Suprapubic skin (tissue), 4 donors: ENCODE measurements at places on chromosomes 2 and 18. TPM values are rescaled to one million over a fixed set of nuclear protein-coding genes. Genes with fewer than 3 reads are reported as not detected.

CHN1 gene
- 4.8 TPM for total RNA-seq

SPP2 gene
- total RNA-seq, result not detected

MOGAT1 gene
- total RNA-seq, result not detected

WIPF1 gene
- 9.5 TPM for total RNA-seq

HRH4 gene
- total RNA-seq, result not detected

FZD7 gene
- total RNA-seq, result 27.2 TPM

- DNase-seq, result no peak
Measured at GRCh38 chr2:27029051-27029450, 3.7 kb upstream of the TMEM214 start.

DNA sequence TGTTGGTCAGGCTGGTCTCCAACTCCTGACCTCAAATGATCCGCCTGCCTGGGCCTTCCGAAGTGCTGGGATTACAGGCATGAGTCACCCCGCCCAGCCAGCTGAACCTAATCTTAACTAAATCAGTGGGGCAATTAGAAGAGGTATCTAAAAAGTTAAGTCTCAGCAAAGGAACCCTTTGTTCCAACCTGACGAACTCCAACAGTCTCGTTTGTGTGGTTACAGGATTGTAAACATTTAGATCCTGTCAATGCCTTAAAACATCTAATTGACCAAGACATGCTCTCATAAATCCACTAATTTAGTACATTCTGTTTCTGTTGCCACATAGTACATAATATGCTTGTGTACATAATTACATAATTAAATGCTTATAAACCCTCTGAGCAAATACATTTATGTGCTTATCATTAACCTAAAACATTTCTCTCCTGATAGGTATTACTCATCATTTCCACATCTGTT, 31.1 kb upstream of the STK39 start:
- DNase-seq, result no peak

DNA sequence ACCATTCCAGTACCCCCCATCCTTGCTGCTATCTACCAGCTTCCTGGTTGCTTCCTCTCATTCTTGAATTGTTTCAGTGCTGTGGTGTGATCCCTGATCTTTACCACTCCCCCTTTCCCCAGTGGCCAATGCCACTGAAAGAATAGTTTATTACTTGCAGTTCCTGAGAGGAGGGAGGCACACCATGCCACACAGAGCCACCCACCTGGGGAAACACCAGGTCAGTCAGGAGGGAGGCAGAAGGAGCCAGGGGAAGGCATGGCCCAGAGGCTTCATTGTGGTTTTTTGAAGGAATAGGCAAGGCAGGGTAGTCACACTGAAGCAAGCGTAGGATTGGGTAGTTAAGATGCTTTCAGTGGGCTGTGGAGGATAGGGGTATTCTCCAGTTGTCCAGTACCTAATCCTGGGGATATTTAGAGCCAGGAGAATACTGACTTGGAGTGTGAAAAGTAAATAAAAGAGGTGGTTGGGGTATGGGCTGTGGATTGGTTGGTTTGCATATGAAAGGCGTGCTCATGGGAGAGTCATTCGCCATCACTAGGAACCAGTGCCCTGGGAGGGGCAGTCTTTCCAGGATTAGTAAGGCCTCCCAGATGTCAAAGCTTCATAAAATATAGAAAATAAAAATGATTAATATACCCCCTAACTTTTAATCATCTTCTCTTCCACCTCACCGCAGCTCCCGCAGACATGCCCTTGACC, 6.7 kb upstream of the TMEM177 start:
- no peak for DNase-seq

DNA sequence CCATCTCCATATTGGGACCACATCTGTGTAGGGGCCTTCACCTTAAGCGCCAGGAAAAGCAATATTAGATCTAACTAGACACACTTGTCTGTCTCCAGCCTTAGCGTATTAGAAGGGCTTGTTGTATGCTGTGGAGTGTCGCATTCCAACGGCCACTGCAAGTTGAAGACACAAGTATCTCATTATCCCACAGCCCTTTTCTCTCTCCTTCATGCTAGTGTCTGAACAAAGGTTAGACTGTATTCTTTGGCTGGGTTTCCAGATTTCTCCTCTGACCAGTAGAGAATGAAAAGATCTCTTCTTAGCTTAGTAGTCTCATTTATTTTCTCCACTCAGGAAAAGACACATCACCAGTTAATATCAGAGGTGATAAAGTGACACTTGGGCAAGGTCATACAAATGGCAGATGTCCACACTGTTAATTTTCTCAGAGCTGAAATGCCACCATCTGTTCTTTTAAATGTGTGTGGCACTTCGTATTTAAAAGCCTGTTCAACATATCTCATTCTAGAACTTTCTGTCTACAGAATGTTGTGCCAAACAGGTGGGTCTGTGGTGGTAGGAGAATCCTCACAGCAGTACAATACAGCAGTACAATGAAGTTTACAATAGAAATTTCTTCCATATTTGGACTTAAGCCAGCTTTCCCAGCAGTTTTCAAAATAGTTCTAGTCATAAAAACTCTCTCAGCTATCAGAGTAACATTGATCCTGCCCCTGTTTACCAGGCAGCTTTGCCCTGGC, 94.0 kb upstream of the ITGA6 start:
- DNase-seq, result no peak

DNA sequence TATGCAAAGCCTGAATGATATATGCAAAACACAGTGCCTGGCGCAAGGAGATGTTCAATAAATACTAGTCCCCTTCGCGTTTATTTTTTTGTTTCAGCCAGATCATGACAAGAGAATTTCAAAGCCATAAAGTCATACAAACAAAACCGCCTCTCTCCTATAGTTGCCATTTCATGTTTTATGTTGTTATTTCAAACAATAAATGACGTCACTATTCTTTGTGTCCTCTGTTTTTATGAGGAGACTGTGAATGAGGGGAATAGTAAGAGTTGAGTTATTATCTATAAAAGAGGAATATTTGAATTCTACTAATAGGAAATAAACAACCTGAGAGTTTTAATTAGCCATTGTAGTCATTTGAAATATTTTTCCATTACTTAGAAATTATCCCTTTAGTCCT, 464.5 kb downstream of the THSD7B start:
- DNase-seq, result no peak

DNA sequence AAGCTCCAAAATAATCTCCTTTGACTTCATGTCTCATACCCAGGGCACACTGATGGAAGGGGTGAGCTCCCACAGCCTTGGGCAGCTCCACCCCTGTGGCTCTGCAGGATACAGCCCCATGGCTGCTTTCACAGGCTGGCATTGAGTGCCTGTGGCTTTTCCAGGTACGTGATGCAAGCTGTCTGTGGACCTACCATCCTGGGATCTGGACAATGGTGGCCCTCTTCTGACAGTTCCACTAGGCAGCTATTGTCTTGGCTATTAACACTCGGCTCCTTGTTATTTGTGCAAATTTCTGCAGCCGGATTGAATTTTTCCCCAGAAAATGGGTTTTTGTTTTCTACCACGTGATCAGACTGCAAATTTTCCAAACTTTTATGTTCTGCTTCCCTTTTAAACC, 634.2 kb downstream of the TSN start:
- no peak for DNase-seq

DNA sequence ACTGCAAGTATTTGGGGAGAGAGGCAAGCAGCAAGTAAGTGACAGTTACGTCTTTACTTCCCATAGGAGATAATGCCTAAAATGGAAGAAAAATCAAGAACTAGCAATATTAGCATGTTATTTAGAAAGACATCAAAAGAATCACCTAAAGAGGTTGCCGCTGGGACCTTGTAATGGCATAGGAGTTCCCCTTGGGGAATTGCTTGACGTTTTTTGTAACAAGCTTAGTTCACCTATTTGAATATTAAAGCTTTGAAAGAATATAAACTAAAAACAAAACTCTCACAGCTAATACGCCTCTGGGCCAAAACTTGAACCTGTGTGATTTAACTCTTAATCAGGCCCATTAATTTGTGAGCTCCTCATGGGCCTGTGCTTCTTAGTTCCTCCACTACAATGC, 89.0 kb downstream of the AAK1 start:
- DNase-seq, result no peak

- no peak for DNase-seq
Measured at GRCh38 chr2:24832073-24832461, 38.8 kb downstream of the CENPO start.

DNA sequence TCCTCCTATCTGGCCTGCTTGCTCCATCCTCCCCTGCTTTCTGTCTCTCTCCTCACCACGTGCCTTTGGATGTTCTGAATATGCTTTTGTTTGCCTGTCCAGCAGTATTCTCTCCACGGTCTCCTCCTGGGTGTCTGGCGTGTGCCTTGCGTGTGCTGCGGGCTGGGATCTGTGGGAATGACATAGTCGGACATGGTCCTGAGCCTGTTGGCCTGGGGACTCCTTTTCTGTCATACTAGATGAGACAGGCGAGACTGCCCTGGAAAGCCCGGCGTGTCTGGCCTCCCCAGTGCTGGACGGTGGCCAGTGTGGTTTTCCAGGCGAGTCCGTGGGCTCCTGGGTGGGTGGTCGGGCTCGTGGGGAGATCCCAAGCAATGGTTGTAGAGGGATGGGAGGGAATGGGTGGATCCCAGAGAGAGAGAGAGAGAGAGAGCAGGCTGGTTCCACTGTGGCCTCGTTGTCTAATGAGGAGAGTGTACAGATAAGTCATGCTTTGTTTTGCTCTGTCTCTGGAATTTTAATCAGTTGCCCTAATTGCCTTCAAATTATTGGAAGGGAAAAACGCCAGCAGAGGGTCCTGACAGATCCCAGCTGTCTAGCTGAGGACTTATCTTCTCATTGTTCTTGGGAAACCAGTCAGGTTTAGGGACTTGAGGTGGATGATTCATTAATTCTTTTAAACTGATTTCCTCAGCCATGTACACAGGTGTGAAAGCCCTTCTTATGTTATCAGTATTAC, 58.3 kb downstream of the HPCAL1 start:
- no peak for DNase-seq

- peak; percentile 33 for DNase-seq
Measured at GRCh38 chr2:10226038-10226724, 76.5 kb upstream of the HPCAL1 start.

GRCh38 chr2:86747711-86748639, 27.9 kb downstream of the RMND5A start:
- no peak for DNase-seq

- DNase-seq, result no peak
Measured at GRCh38 chr2:160952464-160953254, 207.6 kb upstream of the TANK start.

DNA sequence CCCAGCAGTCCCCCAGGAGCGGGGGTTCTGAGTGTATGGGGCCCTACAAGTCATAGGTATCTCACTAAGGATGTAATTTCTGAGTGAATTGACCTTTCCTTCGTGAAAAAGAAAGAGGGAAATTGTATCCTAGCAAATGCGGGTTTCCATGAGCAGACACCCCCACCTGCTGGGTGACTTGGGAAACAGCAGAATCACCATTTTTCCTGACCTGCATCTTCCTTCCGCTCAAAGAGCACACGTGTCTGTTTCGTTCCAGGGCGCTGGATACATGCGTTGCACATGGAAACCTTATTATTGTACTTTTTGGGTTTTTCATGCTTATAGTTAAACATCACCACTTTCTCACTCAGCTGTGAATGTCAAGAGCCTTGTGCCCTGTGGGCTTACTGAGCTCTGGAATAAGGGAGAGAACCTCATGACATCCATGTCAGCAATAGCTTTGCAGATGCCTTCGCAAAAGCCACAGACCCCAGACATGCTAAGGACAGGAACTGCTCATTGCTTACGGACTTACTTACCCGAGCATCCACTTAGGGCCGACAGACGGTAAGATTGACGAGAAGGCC, 132.8 kb downstream of the TPO start:
- no peak for DNase-seq

DNA sequence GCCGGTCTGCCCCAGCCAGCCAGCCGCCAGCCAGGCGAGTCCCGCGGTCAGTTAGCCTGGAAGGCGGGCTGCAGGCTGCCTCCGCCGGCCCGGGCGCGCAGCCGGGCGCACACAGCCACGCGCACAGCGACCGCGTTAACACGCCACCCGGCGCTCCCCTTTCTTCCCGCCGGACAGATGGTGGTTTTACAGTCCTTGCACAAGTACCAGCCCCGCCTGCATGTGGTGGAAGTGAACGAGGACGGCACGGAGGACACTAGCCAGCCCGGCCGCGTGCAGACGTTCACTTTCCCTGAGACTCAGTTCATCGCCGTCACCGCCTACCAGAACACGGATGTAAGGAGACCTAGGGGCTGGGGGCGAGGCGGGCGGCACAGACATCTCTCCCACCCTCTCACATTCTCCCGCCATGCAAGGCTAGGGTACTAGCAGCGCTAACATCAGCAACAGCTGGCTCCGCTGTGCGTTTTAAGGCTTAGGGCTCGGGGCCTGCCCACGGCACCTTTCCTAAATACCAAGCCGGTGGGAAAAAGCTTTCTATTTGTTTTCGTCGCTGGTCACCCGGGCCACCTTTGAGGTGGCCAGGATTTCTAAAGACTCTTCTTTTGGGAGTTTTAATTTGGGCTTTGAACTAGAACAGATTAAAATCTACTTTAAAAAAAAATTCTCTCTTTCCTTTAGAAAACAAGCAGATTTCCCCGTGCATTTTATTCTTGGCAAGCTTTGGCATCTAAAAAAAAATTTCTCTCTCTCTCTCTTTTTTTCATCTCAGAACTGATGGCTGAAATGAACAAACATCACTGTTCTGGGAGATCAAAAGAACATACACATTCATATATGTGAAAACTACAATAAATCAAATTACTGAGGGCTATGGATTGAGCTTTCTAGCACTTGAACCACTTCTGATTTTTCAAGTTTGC, 2.9 kb downstream of the TBR1 start:
- DNase-seq, result no peak

DNA sequence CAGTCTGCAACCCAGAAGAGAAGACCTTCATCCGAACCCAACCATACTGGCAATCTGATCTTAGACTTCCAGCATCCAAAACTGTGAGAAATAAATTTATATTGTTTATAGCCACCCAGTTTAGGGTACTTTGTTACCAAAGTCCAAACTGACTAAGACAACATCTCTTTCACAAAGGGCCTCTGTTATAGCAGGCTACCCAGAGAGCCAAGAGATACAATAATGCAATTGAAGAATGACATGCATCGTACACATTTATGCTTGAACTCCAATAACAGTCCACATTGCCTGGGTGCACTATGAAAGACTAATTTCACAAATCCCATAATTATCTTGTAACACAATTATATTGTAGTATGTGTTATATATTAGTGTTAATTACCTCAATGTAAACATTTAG, 39.1 kb upstream of the ANKRD44 start:
- DNase-seq, result no peak

DNA sequence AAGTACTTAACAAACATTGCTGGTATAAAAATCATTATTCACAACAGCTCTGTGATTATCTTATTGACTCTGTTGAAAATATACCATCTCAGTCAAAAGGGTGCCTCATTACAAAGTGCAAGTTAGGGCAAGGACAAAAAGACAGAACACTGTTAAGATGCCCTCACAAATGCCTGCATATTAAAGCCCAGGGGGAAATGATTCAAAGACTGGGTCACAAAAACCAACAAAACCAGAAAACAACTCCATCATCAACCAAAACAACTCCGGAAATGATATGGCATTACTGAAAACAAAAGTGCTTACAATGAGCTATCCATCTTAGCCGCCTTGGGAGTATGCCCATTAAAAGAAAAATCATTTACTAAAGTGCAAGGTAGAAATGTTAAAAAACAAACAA, 9.9 kb downstream of the PLA2R1 start:
- no peak for DNase-seq

GRCh38 chr18:57539702-57540101, 46.8 kb downstream of the FECH start:
- DNase-seq, result no peak

- DNase-seq, result no peak
Measured at GRCh38 chr2:66270247-66270646, 164.7 kb upstream of the MEIS1 start.
